Mucosa of gallbladder (tissue), 1 donor: ENCODE measurements at places on chromosomes 1 and 21. TPM values are rescaled to one million over a fixed set of nuclear protein-coding genes. Genes with fewer than 3 reads are reported as not detected.

Gene CD164L2
- total RNA-seq: 5.4 TPM

- no peak for DNase-seq
Observed at GRCh38 chr1:23593556-23594148, 34.4 kb upstream of the ID3 start.

DNA sequence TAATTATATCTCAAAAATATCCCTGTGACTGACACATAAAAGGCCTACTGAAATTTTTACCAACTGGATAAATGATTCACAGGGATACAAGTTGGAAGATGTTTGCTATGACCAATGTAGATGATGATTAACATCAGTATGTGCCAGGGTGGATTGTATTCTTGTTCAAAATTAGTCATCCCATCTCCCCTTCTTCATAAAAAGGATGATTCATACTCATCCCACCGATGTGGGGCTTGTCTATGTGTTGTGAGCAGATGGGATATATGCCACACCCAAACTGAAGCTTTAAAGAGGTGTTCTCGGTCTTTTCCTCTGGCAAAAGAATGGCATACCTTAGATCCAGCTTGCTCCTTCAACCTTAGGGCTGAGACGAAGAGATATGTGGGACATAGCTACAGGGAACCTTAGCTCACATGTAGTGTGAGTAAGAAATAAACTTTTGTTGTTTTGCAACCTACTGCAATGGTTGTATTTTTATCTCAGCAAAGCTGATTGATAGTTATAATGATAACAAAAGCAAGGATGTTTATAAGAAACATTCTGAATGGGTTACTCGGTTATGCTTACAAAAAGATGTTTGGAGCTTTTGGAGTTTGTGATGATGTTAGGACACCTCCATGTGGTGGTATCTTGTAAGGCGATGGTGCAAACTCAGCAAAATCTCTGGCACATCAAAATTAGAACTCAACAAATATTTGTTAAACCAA, 29.4 kb downstream of the SPATA17 start:
- no peak for DNase-seq

DNA sequence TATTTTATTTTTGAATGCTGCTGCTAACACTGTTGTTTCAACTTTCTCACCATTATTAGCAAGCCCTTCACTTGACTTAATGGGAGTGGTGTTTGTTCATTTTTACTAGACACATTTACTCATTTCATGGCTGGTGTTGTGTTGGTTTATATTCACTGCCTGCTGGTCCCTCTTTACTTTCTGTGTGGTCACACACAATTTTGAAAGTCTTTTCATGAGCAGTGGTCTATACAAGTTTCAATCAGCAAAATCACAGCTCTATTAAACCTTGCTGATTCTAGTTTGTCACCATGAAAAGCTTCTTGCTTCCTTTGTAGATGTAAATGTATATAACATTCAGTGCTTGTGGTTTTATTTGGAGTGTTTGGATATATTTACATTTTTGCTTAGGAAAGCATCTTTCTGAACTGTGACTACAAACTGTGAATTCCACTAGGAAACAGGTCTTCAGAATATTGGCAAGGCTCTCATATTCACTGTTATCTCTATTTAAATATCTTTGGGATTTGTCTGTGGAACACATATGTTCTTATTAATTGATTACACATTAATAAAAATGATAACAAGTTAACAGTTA, 22.8 kb downstream of the ATP6V1G3 start:
- no peak for DNase-seq

DNA sequence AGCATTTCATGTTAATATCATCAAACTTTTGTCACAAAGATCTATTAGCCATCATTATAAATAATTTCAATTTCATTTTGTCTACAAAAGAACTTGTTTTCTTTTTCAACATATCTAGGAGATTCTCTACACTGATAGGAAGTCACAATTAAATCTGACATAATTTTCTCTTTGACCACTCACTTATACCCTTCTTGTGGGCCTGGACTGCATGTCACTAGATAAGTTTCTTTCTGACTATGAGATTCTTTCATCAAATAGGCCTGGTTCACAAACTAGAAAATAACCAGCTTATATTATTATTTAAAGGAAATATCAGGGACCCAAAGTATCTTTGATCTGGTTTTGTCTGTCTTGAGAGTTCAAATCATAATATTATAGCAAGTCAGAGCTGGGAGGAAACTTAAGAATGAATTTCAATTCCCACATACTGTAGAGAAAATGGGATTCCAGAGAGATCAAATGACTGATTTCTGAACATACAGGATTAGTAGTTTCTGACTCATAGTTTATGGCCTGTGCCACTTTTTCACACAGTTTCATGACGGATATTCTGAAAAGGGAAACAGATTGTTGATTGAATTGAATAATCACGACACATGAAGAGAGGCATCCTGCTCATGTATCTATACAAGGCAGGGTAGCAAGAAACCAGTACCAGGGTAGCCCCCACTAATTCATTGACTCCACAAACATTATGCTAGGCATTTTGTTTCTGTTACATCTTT, 355.8 kb downstream of the GPATCH2 start:
- DNase-seq: no peak

Gene HFM1
- total RNA-seq: 0.60 TPM

DNA sequence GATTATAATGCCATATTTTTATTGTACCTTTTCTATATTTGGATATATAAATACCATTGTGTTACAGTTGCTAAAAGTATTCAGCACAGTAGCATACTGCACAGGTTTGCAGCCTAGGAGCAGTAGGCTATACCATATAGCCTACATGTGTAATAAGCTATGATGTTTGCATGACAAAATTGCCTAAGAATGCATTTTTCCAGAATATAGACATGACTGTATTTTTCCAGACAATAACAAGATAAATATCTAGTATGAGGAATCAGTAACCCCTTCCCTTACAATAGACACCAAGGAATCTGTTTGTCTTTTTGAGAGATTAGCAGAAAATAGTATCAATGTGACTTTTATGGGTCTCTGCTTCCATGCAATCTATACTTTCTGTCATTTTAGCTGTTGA, 228.6 kb downstream of the GRIK1 start:
- DNase-seq: no peak

DNA sequence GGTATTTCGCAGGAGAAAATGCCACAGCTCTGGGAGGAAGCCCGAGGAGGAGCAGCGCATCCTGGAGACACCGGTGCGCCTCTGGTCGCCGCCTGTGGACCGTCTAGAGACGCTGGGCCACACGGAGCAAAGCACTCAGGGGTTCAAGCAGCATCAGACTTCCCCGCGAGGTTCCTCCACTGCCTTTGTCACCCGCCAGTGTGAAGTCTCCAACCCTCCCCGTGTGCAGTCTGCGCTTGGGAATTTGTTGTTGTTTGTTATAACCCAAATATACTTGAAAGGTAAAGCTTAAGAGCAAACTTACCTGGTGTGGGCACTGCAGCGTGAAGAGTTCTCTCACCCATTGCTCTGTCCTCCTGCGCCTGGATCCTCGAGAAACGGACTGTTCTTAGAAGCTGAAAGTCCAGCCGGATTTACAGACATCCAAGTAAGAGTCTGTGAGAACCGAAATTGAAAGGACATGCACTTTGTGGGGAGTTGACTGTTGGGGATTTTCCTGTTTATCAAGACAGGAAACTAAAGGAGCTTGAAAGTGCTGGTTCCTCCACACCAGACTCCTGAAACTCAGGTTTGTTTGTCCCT, at the start of gene GBP4:
Gene GBP4 (minus strand): TSS at position 452 of the 582 bp plus-strand sequence. CDS start 108 bp downstream, at position 344.
- DNase-seq: peak; percentile 20

DNA sequence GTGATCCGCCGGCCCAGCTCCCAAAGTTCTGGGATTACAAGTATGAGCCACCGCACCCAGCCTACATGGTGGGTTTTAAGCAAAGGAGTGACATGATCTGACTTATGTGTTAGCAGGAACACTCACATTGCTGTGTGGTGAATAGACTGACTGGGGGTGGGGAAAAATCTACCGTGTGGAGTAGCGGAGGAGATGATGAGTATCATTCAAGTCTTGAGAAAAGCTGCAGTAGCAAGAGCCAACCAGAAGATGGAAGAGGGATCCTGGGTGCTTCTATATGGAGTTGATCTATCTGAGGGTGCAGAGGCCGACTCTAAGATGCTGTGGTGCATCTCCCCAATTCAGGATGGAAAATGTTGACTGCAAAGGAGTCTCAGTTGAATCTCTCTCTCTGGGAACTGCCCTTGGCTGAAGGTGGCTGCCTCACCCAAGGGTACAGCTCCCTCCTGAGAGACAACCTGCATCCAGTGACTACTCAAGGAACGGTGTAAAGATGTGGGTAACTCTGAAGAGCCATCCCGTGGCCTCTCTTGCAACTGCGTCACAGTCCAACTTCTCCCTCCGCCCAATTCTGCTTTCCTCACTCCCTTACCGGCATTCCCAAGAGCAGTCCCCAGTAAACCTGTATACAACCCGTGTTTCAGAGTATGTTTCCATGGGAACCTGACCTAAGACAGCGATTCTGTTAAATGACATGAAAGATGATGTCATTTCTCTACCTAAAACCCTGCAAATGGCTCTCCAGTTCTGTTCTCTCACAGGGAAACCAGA, 7.4 kb upstream of the B3GALNT2 start:
- DNase-seq: no peak

- DNase-seq: no peak
Observed at GRCh38 chr1:27068922-27069321, 56.3 kb upstream of the TENT5B start.

DNA sequence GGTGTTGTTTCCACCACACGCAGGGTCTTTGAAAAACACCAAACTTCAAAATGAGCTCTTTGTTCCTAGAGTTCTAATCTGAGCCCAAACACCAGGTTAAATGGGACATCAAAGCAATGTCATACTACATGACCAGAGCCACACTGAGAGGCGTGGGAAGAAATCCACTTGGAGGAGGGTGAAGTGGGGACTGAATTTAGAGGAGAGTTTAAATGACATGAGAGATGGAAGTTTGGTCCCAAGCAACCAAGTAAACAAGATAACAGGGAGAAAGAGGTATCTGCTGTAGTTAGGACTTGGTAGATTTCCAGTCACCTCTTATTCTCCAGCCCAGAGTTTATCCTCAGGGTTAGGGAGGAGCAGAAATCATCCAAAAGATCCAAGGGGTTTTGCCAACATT, 290.9 kb upstream of the FAM78B start:
- no peak for DNase-seq

GRCh38 chr1:36847761-36848160, 186.6 kb downstream of the GRIK3 start:
- DNase-seq: no peak

GRCh38 chr1:39625462-39626273, 13.8 kb downstream of the HEYL start:
- DNase-seq: peak; percentile 85

GRCh38 chr1:28812669-28813468, 899 bp downstream of the OPRD1 start:
- DNase-seq: no peak
